CD4-positive, alpha-beta T cell treated with Interleukin-21 for 1 hour (primary cell): ENCODE measurements at places on chromosomes 3 and 15.
A peak's percentile ranks its signal among the peaks of the same experiment; 100 is the strongest.

DNA sequence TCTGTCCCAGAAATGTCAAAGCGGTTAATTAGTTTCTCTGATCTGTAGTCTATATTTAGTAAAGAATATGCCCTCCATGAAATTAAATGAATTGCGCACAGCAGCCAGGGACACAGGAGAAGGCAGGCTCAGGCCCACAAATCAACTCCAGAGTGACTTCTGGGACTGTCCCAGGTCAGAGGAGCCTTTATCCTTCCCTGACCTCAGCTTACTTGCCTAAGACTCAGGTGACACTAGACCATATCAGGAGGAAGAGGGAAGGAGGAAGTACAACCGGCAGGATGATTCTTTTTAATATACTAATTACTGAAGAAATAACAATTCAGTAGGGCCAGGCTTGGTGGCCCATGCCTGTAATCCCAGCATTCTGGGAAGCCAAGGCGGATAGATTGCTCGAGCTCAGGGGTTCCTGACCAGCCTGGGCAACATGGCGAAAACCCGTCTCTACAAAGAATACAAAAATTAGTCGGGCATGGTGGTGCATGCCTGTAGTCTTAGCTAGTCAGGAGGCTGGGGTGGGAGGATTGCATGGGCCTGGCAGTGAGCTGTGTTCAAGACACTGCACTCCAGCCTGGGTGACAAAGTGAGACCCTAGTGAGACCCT lies 1.8 kb upstream of the GPR15 start:
- DNase-seq: no peak

DNA sequence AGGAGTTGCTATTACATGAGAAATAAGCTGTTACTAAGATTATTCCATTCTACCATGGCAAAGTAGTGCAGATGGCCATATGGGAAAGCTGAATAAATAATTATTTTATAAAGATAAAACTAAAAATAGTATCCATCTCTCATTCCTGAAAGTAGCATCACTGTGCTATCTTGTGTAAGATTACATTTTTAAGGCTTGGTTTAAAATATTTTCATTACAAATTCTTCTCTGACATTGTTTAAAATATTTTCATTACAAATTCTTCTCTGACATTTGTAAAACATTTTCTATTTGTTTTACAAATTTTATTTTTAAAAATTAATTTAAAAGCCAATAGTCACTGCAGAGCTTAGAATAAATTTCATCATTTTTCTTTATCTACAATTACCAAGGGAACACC lies 665.5 kb upstream of the NAALADL2 start:
- DNase-seq: no peak

DNA sequence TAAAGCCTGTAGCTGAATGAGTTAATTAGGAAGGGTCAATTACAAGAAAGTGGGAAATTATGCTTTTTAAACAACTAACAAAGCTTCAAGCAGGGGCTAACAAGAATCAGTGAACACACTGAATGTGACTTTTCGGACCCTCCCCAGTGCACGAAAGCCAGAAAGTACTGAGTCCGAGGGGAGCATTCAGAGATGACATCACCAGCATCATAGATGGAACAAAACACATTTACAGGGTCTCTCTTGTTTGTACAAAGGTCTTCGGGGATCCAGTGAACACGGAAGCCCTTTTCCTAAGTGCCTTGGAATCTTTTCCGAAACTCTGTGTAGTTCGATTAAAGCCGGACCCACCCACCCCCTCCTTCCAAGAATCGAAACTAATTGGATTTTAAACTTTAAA lies 829 bp downstream of the DCP1A start:
- no peak for DNase-seq

DNA sequence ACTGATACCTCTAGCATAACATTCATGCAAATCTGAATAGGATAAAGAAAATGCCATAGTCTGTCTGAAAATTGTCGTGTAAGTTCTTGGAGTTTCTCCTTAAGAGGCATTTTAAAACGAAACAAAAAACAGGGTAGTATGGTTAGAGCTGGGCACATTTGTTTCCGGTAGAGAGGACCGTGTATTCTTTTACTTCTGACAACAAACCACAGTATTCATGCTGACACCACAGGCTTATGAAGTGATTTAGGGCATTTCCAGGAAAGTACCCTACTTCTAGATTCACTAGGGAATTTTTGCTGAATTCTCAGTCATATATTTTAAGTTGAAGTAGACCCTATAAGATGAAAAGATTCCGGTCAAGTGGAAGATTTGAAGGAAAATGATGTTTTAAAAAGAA lies 541.3 kb downstream of the UNC13C start:
- peak; percentile 13 for DNase-seq

- DNase-seq: peak; percentile 41
Observed at GRCh38 chr3:185825006-185825638, at the start of gene IGF2BP2. Gene IGF2BP2 (minus strand): TSS chr3:185825042. CDS start chr3:185824960, 82 bp downstream.

- no peak for DNase-seq
Observed at GRCh38 chr3:111800472-111800871, 58.6 kb upstream of the PHLDB2 start.

DNA sequence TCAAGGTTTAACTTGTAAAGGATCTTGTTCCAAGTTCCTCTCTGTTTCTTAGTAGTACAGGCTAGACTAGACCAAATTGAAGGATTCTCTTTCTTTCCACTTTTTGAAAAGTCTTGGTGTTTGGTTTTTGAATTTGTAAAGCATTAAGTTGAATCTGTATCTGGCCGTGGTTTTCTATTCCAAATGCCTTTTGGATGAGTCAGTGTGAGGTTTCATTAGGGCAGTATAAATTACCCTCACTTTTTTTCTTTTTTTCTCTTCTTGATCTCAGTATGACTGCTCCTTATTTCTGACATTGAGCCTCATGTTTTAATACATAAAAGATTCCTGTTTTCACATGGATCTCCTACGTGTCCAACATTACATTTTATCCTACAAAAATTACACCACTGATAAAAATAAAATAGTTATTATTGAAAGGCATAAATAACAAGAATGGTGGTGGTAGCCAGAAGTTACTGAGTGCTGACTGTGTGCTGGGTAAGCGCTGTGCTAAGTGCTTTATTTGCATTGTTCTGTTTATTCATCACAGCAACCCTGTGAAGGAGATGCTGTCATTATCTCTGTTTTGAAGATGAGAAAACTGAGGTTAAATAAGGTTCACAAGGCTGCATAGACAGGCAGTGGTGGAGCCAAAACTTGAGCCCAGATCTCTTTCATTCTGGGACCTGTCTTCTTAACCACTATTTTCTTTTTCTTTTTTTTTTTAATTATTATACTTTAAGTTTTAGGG lies 48.3 kb downstream of the MITF start:
- no peak for DNase-seq

DNA sequence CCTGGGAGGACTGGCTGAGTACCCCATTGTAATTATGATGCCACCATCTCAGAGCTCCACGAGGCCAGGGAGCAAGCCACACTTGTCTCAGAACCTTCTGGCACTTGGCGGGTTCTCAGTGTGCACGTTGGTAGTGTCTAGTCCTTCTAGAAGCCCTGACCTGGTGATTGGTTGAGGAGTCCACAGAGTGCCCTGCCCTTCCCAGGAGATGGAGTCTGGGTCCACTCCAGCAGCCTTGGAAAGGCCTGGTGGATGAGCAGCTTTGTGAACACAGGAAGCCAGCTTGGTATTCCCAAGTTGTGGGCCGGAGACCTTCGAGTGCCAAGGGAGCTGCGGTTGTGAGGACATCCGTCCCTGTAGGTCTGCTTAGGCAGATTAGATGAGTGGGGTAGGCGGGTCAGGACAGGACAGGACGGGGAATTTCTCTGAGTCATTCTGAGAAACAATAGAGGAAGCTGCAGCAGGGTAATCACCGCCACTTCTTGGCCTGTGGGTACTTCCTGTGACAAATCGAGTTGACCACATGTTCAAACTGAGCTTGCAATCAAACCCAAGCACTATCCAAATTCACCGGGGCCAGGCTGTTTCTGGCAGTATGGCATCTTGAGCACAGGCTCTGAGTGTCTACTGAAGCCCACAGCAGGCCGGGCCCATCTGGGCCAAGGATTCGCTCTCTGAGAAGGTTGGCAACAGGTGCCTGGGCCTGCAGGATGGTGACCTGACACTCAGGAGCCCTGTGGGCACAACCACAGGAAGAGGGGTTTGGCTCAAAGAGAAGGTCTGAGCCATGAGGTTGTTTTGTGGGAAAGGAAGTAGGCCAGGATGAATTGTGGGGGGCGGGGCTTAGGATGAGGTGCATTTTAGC lies 71.5 kb upstream of the PLXNA1 start:
- DNase-seq: peak; percentile 75

- no peak for DNase-seq
Observed at GRCh38 chr3:129598000-129598381, 8.5 kb downstream of the PLXND1 start.

DNA sequence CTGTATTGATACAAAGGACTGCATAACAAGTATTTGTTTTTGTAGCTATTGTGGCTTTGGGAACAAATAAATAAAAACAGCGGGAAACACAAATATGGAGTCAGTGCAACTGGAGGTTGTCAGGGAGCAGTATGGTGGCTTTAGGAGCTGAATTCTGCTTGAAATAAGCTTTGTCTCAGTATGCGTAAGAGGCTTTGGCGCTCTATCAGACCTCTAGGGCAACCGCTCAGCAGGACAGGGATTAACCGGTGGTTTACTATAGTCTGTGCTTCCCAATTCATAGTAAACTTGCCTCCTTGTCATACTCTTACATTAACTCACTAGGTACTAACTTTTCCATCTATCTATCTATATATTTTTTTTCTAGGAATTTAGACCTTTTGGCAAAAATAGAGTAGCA lies 104.6 kb downstream of the ZIC1 start:
- no peak for DNase-seq

GRCh38 chr3:119206611-119207511 lies 33.5 kb downstream of the UPK1B start:
- DNase-seq: no peak

DNA sequence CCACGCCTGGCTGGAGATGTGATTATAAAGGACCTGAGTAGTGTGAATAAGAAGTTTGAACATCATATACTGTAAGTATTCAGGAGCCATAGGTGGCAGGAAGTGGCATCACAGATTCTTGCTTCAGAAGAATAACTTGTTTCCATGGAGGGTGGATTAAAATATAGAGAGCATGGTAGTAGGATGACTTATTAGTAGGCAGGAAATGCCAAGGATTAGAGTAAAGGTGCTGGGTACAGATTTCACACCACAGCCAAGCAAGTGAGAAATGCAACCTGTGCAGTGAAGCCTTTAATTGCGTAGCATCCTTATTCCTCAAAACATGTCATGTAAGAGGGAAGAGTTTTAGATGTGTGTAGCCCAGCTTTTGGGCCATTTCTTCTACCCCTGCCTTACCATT lies 30.8 kb downstream of the IFT122 start:
- no peak for DNase-seq

- DNase-seq: no peak
Observed at GRCh38 chr3:184868477-184868876, 56.5 kb downstream of the VPS8 start.

- DNase-seq: no peak
Observed at GRCh38 chr15:78208341-78208844, 26.0 kb downstream of the ACSBG1 start.

DNA sequence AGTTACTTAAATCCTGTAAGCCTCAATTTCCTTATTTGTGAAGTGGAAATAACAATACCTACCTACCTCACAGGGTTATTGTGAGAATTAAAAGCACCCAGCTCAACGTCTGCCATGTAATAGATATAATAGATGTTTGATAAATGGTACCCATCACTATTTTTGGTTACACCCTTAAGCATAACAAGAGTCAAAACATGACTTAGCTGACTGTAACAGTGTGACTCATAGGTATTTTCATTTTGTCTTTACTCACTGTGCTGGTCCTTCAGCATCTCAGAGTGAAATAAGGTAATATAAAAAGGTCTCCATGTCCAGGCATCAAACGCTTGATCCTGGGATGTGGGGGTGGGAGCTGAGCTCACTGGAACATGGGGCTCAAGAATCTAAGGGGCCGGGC lies 3.1 kb downstream of the CPLX3 start:
- DNase-seq: no peak

DNA sequence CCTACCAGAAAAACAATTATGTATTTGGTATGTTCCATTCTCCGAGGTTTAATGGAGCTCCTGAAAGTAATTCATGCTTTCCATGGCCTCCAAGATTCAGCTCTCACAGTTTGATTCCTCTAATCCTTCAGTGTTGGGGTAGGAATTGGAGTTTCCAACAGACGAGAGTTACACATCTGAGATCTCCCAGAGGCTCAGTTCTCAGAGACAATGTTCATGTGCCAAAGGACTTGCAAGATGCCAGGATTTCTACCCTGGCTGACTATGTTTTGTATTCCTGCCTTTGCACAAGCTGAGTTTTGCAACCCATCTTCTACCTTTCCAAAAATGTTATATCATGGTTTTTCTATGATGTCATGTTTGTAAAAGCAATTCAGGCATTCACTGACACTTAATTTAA lies 322.9 kb downstream of the ERC2 start:
- DNase-seq: no peak

DNA sequence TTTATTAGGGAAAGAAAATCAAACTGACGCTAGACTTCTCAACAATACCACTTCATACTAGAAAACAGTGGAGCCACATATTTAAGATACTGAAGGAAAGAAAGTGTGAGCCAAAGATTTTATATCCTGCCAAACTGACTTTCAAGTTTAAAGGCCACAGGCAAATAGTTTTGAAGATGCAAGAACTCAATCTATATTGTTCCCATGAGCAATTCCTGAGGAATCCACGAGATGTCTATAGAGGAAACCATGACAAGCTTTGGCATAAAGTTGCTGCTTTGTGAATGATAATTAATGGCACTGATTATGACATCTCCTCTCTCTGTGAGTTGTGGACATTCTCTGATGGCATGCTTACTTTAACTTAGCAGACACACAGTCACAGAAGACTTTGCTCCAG lies 276.1 kb upstream of the GOLGA6L4 start:
- DNase-seq: no peak

DNA sequence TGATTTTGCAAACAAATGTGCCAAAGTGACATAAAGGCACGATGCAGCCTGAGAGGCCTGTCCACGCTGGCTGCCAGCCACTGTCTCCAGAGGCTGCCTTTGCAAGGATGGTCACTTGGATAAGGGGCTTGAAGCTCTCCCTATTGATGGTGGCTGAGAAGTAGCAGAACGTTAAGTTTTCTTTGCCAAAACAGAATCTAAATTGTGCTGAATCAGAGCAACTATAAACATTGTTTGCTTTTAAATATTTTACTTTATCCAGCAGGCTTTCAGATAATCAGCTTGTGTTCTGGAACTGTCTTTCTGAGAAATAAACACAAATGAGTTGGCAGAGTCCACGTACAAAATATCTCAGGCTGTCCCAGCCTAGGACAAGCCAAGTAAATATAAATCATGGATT lies 23.8 kb upstream of the CNBP start:
- no peak for DNase-seq
